ENCODE measurements at places on chromosomes 12 and 14. TPM values are rescaled to one million over a fixed set of nuclear protein-coding genes. Genes with fewer than 3 reads are reported as not detected.

Gene CLEC4D
- total RNA-seq, result not detected

Gene JAG2
- 4.0 TPM for total RNA-seq

Gene TUBA1C
- total RNA-seq, result 303 TPM

Gene CLEC2A
- total RNA-seq, result not detected

Gene KRT72
- not detected for total RNA-seq

Gene CLEC9A
- not detected for total RNA-seq

Gene CD163
- total RNA-seq, result not detected

Gene TGFB3
- total RNA-seq, result 12.0 TPM

Gene TUBA1A
- 495 TPM for total RNA-seq

Gene ZNF740
- 15.4 TPM for total RNA-seq

Gene SRGAP1
- total RNA-seq, result 17.6 TPM

Gene NOPCHAP1
- 6.7 TPM for total RNA-seq

Gene GLTP
- 52.2 TPM for total RNA-seq

Gene C12orf60
- 0.59 TPM for total RNA-seq

Gene TPPP2
- not detected for total RNA-seq

Gene AKAP6
- total RNA-seq, result 10.1 TPM

Gene MBIP
- 12.8 TPM for total RNA-seq

Gene E2F7
- 16.7 TPM for total RNA-seq
